Type B pancreatic cell (in vitro differentiated cells): ENCODE measurements at places on chromosomes 4 and X. TPM values are rescaled to one million over a fixed set of nuclear protein-coding genes. Genes with fewer than 3 reads are reported as not detected.

GRCh38 chr4:1113311-1114009, at the start of gene RNF212:
Gene RNF212 (minus strand): TSS chr4:1113564. CDS start chr4:1113464, 100 bp downstream.
- no peak for DNase-seq

DNA sequence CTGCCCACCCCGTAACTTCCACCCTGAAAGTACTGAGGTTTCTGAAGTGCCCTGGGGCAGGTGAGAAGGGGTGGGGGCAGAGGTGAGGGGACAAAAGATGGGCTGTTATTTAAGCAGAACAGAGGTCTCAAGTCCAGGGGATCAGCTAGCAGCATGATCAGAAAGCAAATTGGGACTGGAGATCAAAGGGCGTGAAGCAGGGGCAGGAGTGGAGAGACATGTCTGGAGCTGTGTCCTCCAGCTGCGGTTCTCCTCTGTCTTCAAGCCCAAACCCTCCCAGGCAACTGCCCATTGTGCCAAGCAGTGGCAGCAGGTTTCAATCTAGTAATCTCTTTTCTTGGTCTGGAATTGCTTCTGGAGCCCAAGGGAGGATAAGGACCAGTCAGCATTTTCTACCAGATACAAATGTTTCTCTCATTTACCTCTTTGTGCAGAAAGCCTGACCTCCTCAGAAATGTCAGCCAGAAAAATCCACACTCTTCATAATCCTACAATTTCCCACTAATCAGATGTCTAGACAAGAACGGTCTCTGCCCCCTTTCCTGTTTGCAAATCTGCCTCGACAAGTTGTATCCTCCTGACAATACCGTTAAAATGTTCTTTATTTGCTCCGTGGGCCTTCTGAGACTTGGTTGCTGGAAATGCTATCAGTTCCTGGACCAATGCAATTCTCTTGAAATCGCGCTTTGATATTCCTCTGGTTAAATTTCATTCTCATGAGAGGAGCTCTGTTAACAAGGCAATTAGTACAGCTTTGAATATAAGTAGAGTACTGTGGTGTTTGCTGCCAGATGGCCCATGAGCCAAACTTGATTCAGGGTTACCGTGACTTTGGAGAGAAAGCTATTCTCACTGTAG, 23.2 kb upstream of the RASL11B start:
- no peak for DNase-seq

- no peak for DNase-seq
Measured at GRCh38 chrX:124478046-124478445, 131.7 kb downstream of the SH2D1A start.

- DNase-seq: no peak
Measured at GRCh38 chr4:102537269-102537668, 36.1 kb downstream of the NFKB1 start.

DNA sequence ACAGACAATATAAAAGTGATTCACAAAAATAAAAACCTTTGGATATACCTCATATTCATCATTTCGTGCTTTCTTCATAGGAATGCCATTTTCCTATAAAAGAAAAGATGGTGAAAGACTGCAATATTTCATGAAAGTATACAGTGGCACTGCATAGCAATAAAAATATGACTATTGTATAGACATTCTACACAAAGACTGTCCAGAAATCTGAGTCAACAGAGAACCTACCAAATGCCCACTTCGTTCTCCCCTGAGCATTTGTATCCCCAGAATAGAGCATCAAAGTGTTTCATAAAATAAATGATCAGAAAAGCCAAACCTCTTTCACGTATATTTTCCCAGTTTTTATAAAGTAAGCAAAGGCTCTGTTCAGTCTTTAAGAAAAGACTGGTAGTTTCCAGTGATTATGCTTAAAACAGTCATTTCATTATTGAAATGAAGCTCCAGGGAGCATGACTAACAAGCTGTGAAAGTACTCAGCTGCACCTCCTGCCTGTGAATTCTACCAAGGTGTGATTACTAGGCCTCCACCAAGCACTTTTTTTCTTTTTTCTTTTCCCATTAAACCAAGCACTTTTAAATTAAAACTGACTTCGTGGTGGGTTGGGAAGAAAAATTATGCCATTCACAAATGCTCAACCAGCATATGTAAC, 20.2 kb downstream of the PPA2 start:
- DNase-seq: no peak

Gene SPANXN5
- not detected in 2 replicates for total RNA-seq

Gene RENBP
- total RNA-seq: 4.9 and 6.7 TPM in 2 replicates

GRCh38 chr4:185911556-185912064, 99.6 kb upstream of the SORBS2 start:
- no peak for DNase-seq

DNA sequence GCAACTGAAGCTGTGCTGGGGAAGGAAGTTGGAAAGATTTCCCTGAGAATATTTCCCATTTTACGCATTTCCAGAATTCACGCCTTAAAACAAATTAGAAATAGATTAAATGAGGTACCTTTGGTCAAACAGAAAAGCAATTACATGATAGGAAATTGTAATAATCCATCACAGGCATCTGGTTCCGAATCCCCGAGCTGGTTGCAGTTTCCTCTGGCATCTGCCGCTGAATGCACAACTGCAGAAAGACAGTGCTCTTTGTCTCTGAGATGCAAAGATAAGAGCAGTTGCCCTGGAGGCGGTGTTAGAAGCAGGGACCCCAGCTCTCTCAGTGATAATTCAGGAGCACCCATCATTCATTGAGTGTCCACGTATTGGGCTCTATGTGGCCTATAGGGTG, 224.4 kb downstream of the LDB2 start:
- no peak for DNase-seq

DNA sequence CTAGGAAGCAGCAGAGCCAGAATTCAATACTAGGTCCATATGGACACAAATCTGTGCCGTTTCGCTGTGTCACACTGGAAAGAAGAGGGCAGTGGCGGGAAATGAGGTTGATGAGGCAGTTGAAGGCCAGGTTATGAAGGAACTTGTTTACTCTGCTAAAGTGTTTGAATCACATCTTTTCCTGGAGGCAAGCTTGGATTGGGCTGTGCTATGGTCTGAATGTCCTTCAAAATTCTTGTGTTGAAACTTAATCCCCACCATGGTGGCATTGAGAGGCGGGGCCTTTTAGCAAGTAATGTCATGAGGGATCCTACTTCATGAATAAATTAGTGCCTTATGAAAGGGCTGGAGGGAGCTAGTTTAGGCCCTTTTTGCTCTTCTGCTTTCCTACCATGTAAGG, 2.1 kb upstream of the ERCC6L start:
- DNase-seq: no peak

DNA sequence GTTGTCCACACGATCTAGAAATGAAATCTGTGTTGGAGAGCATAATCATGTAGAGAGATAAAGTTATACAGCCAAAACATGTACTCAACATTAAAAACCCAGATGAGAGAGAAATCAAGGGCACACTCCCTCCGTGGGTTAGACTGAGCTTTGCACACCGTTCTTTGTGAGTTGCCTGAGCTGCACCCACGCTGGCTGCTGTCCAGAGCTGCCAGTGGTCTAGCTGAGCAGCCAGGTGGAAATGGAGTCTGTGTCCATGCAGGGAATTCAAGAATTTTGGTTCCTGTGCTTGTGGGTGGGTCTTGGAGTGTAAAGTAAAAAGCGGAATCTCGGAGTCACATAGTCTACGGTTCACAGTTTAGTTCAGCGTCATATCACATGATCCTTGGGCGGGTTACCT, 84.6 kb downstream of the GPR143 start:
- DNase-seq: no peak

GRCh38 chrX:20454117-20454516, 187.4 kb upstream of the RPS6KA3 start:
- DNase-seq: no peak

- DNase-seq: no peak
Measured at GRCh38 chrX:69493193-69493592, 10.9 kb upstream of the NALF2 start.

- DNase-seq: no peak
Measured at GRCh38 chr4:163758032-163758431, 263.5 kb downstream of the TMA16 start.

Gene SPP1
- 375 and 445 TPM in 2 replicates for total RNA-seq

Gene TMEM31
- 0.87 TPM in 1 of 2 replicates, not detected in the other for total RNA-seq

- no peak for DNase-seq
Measured at GRCh38 chr4:4609622-4610334, 67.9 kb upstream of the STX18 start.

DNA sequence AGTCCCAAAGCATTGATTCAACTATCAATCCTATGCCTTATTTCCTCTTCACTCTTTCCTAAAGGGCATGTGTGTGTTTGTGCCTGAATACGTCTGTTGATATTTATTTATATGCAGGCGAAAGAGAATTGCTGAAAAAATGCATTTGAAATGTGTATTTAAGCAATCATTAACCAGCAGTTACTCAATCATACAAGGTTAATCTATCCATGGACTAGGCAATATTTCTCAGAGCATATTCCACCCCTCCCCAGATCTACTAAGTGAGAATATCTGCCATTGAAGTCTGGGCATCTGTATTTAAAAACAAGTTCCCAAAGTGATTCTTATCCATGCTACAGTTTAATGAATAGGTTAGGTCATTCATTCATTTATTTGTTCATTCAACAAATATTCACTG, 113.6 kb downstream of the RASGEF1B start:
- no peak for DNase-seq

DNA sequence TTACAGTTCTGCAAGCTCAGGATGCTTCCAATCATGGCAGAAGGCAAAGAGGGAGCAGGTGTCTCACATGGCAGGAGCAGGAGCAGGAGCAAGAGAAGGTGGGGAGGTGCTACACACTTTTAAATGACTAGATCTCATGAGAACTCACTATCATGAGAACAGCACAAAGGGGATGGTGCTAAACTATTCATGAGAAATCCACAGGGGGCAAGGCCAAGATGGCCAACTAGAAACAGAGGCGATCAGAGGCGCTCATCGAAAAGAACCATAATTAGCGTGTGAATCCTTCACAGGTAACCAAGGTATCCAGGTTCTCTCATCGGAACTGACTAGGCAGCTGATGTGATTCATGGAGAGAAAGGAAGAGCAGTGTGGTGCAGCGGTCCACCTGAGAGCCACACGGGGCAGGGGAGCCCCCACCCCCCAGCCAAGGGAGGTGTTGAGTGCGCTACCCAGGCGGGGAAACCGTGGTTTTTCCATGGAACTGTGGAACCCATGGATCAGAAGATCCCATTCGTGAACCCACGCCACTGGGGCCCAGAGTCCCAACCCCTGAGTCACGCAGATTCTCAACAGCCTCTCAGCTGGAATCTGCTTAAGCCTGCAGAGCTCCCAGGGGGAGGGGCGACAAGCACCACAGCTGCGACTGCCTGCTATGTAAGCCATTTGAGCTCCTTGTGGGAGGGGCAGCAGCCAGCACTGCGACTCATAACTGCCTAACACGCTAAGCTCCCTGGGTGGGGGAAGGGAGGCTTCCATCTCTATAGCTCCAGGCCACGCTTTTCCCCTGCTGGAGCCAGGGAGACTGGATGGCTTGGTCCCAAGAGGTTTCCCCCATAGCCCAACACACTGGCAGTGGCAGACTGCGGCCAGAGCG, 46.7 kb downstream of the FGF16 start:
- no peak for DNase-seq

GRCh38 chr4:53693909-53694308, 102.6 kb upstream of the LNX1 start:
- DNase-seq: no peak

Gene PNMA6F
- not detected in 2 replicates for total RNA-seq

DNA sequence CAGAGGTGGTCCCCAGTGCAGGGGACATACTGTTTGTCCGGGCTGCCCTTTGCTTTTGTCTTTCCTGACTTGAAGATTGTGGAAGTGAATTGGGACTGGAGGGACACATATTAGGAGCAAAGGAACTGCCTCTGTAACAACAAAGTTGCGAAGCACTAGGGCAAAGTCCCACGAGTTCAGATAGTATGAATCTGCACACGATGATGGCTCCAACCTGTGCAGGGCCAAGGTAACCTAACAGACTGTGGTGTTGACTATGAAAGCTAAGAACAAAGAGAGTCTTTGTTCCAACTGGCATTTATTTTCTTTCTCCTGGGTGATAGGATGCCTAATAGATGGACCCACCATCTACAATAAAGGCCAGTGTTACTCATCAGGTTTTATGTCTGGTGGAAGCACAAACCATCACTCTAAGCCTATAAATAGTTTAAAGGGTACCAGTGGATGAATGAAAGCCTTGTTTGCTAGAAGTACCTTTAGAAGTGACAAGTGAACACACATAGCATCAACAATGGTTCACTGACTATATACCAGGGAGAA, 71.8 kb downstream of the TMA16 start:
- DNase-seq: no peak

Gene AADAT
- 14.3 and 27.1 TPM in 2 replicates for total RNA-seq

GRCh38 chr4:89249716-89250361, 57.8 kb downstream of the GPRIN3 start:
- DNase-seq: no peak

- no peak for DNase-seq
Measured at GRCh38 chrX:8805974-8806373, 4.8 kb upstream of the FAM9A start.

DNA sequence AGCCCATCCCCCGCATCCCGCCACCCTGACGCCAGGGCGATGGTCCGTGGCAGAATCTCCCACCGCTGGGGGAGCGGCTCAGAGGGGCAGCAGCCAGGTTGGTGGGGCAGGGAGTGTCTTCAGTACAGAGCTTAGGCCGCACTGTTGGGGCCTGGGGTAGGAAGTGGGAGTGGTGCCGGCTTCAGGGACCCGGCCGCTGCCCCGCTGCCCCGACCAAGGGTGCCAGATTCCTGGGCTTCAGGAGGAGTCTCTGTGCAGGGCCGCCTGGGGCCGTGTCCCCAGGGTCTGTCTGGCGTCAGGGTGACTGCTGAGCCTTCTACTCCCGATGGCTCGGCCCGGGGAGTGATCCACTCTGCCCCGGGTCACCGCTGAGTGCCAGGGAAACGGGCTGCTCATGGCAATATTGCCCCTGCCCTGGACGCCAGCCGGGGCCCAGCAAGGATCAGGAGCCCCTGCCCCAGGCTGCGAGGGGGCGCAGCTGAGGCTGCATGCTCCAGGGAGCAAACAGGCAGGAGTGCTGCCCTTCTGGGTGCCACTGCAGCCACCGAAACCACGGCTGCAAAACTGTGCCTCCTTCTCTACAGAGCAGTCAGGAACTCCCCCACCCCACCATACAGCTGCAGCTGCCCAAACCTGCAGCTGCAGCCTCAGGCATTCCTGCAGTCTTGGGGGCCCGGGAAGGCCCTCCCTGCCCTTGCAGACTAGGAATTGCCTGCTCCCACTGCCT, 1206.1 kb downstream of the ARAP2 start:
- no peak for DNase-seq

Gene PLXNA3
- 62.9 and 85.1 TPM in 2 replicates for total RNA-seq

Gene TMSB15C
- total RNA-seq: 4.4 and 16.5 TPM in 2 replicates

- no peak for DNase-seq
Measured at GRCh38 chr4:173446416-173446815, 47.5 kb upstream of the SCRG1 start.

- no peak for DNase-seq
Measured at GRCh38 chr4:16079046-16079445, 4.8 kb downstream of the PROM1 start.

Gene RASL11B
- 2.7 and 15.7 TPM in 2 replicates for total RNA-seq
